ENCODE measurements at places on chromosomes 5 and 9. TPM values are rescaled to one million over a fixed set of nuclear protein-coding genes. Genes with fewer than 3 reads are reported as not detected.

GRCh38 chr9:134369416-134370212 lies 43.4 kb downstream of the RXRA start:
- peak; percentile 55 for DNase-seq

- DNase-seq: no peak
These were observed 3.2 kb downstream of the ZNF618 start for GRCh38 chr9:113879318-113879717.

DNA sequence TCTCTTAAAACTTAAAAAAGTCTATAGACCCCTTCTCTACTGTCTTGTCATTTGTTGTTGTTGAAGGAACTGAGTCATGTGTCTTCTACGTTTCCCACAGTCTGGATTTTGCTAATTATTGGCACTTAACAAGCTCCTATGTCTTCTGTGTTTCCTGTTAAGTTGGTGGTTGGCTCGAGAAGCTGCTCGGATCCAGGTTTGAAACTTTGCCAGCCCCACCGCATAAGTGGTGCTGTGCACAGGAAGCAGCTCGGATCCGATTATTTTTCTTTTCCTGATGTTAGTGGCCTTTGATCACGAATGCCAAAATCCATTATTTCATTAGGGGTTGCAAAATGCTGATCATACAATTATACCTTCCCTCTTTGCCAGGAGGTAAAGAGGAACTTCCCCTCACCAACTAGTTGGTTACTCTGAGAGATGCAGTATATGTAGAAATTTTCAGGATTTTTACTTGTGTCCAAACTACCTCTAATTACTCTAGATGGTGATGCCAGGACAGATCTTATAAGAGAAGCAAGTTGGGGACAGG lies 186.5 kb downstream of the NSG2 start:
- DNase-seq: no peak

GRCh38 chr9:136665704-136666371 lies 3.1 kb downstream of the EGFL7 start:
- DNase-seq: no peak

The PCDHA5 gene
- not detected for total RNA-seq

The SNCB gene
- total RNA-seq: not detected

The NIPSNAP3A gene
- total RNA-seq: 23.8 TPM

The LHX3 gene
- total RNA-seq: not detected

The C1QTNF2 gene
- not detected for total RNA-seq
